ENCODE measurements at places on chromosomes 3 and 15.

- DNase-seq, result no peak
Observed at GRCh38 chr15:67862750-67863441, 23.1 kb upstream of the RNU6-1 start.

DNA sequence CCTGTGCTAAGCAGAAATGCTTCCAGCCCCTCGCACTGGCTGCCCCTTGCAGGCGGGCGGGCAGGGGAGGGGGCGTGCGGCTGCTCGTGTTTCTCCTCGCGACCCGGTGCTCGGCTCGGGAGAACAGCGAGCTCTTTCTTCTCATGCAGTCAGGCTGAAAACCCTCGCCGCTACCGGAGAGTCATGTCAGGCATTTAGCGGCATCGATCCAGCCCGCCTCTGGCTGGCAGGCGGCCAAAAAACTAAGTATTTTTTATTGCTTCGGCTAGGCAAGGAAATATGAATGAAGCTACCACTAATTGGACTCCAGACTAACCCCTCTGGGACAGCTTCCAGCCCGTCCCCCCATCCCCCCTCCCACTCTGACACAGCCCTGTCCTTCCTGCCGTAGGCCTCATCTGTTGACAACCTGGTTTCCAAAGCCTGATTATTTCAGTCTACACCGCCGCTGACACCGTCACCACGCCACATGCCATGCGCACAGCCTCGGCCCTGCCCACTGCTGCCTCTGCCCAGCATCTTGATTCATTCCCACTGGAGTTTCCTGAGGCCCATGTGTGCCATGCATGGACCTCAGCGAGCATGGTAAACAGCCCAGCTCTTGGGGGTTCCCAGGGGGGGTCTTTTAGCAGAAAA, 35.3 kb downstream of the TLE3 start:
- no peak for DNase-seq

- no peak for DNase-seq
Observed at GRCh38 chr15:33968224-33968623, at the start of gene CHRM5. Gene CHRM5 (plus strand): TSS chr15:33968497. CDS start chr15:34062718, 94,221 bp downstream.

DNA sequence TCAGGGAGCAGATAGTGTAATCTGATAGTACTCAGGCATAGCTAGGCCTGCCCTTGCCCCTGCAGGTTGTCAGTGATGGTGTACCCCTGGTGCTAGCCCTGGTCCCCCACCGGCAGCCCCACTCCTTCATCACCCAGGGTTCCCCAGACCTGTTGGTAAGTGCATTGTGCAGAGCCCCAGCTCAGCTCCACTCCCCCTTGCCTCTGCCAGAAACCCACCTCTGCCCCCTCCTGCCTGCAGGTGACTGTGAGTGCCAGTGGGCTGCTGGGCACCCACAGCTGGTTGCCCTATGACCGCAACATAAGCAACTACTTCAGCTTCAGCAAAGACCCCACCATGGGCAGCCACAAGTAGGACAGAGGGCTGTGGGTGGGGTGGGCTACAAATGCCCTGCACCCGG, 27.5 kb downstream of the NBEAL2 start:
- DNase-seq, result no peak

GRCh38 chr3:150286390-150287147, 121.5 kb upstream of the TSC22D2 start:
- no peak for DNase-seq

GRCh38 chr15:72203507-72203837, 5.9 kb upstream of the GRAMD2A start:
- no peak for DNase-seq

- DNase-seq, result no peak
Observed at GRCh38 chr3:64901522-64901885, 213.7 kb upstream of the ADAMTS9 start.

- DNase-seq, result no peak
Observed at GRCh38 chr15:86373147-86373546, 293.5 kb downstream of the AGBL1 start.

DNA sequence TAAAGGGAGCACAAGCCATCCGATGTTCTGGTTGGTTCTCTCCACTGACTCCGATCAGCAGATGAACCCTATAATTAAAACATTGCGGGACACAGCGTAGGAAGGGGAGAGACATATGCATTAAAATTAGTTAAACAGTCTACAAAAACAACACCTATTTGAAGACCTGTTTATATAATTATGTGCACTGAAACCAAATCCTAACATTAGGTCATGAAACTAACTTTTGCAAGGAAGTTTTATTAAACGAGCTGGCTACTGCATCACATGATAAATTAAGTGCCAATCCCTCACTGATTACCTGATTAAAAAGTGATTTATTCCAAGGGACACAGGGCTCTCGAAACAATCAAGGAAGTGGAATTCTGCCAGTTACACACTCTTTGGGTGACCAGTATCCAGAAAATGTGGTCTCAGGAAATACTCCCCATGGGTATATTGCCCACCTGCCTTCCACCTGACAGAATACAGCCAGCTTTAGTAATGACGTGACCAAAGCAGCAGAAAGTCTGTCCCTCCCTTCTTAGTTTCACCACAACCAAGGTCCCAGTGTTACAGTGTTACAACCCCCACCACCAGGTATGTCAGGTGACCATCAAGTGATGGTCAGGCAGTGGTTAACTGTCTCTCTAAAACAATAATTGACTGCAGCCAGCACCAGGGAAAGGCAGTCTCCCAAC, 69.5 kb downstream of the HERC1 start:
- DNase-seq, result no peak

DNA sequence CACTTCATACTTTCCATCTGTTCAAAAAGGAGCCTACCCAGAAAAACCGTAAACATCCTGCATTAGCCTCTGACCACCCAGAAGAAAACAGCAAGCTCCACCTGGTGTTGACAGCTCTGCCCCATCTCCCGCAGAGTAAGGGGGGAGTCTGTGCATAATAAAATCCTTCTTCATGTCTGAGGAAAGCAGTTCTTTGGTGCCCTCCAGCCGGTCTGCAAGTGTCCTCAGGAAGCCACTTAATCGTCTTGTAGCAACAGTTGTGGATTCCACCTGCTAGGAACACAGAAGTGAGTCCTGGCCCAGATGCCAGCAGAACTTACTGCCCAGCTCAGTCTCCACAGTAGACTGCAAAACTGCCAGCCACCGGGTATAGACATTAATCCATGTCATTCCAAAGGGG, 22.5 kb downstream of the RIOX2 start:
- DNase-seq, result no peak

- DNase-seq, result no peak
Observed at GRCh38 chr15:62809115-62809967, 233.2 kb upstream of the TPM1 start.

- no peak for DNase-seq
Observed at GRCh38 chr15:60126200-60126599, 122.1 kb downstream of the FOXB1 start.

- DNase-seq, result no peak
Observed at GRCh38 chr3:100029052-100029451, 85.2 kb downstream of the FILIP1L start.

GRCh38 chr3:61574854-61575253, 13.5 kb downstream of the PTPRG start:
- no peak for DNase-seq

DNA sequence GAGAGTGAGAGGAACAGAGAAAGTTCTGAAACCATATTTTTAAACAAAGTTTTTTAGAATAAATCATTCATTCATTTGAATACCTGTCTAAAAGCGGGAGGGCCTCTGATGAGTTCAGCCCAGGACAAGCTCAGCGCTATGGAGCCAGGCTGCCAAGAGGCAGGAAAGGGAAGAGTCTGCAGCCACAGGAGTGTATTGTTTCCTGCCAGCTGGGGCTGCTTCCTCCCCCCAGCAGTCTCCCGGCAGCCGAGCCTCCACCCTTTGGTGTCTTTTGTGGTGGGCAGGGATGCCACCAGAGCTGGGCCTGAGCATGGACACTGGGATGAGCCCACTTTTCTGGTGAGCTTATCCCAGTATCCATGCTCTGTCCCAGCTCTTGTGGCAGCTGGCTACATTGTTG, 199.5 kb upstream of the TPRG1 start:
- DNase-seq, result no peak

GRCh38 chr3:127607675-127608361, 9.6 kb downstream of the MCM2 start:
- no peak for DNase-seq

DNA sequence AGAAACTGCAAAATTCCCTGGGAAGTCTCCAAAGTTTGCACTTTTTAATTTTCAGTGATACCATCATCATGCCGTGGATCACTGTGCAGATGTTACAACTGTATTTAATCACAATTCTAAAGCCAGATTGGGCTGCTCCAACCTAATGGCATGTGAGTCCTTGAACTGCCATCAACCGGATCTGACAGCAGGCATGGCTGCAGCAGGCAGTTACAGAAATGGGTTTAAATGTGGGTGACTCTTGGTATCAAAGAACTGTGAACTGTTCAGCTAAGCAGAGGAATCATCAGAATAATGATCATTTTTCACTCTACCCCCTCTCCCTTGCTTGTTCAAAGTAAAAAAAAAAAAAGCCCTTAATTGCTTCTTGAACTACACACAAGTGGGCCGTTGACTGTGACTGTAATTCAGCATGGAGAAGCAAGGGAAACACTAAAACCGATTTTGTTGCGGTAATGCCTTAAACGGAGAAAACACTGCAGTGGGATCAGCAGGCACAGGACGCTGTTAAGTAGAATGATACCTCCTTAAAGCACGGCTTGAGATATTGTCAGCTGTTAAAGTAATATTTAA, 152.4 kb downstream of the RORA start:
- DNase-seq, result no peak

- no peak for DNase-seq
Observed at GRCh38 chr15:60682615-60683014, 203.7 kb upstream of the ICE2 start.

- no peak for DNase-seq
Observed at GRCh38 chr3:124619887-124620599, 110.2 kb upstream of the UMPS start.

DNA sequence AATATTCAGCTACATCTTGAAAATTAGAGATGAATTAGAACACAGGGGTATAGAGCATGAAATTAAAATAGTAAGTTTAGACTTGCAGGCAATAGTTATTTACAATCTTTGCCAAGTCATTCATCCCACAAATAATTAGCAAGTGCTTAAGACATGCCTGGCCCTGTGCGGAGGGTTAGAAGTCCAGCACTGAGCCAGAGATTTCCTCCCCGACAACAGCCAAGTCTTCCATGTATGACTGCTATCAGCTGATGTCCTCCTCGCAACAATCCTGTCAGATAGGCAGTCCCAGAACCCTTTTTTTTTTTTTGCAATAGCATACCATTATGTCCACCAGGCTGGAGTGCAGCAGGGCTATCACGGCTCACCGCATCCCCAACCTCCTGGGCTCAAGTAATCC, 14.6 kb downstream of the SIN3A start:
- DNase-seq, result no peak

DNA sequence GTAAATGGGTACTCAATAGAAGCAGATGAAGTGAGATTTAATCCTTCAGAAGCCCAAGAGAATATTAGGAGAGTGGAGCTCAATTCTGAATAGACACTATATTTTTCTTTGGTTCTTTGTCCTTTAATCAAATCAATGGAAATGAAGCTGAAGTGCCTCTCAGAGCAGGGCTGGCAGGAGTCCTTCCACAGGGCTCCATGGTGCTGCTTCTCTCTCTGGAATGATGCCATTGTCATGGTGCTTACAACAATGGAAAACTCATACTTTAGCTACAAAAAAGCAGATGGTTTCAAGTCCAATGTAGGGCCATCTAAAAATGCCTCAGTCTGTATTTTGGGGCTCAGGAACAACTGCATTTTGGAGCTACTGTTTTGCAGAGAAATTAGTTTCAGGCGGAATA, 125.1 kb downstream of the SNRK start:
- no peak for DNase-seq

GRCh38 chr15:40342416-40343320, 1.9 kb upstream of the CCDC9B start:
- DNase-seq, result no peak

DNA sequence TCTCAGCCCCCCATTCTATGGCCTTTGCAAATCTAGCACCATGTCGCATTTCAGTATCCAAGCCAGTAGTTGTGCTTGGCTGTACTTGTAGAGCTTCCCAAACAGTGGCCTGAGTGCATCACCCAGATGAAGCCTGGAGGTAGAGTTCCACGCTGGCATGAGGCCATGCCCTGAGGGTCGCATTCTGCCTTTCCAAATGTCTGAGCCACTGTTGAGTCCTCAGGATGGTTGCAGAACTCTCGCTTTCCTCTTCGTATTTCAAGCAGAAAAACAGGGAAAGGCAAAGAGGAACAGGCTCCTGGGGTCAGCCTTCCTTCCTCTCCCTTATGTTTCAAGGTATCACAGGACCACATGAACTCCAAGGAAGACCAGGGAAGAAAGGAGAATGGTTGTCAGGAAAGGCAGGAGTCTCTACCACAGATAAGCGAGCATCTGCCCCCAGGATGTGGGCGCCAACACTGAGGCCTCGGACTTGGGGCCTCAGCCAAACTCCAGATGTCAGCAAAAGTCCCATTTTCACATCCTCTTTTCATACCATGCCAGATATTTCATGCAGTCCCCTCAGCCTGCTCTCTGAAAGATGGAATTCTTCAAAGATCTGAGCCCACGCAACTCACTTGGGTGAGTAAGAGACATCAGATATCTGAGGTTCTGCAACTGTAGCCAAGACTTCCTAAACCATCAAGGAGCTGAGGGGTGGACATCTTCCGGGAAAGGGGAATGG, 19.4 kb upstream of the PRR20G start:
- no peak for DNase-seq

DNA sequence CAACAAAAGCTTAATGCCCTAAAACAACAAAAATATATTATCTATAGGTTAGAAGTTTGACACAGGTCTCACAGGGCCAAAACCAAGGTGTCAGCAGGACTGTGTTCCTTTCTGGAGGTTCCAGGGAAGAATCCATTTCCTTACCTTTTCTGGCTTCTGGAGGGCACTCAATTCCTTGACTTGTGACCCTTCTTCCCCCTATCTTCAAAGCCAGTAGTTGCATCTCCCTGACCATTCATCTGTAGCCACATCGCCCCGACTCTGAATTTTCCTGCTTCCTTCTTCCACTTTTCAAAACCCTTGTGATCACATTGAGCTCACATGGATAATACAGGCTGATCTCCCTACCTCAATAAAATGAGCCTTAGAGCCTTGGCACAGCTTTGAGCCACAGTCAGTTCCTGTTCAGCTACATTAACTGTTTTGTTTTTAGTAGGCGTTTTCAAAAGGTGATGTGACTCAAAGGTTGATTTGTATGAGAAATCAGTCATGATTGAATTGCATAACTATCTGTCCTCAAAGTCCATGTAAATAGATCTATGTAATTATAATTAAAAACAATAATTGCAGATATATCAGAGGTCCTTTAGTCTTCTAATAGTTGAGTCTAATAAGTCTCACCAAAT, 12.4 kb downstream of the PFN2 start:
- no peak for DNase-seq

Data from activated CD8-positive, alpha-beta memory T cell treated with anti-CD3 and anti-CD28 coated beads for 1 hour (primary cell).